ENCODE measurements at places on chromosomes 12 and 14.

DNA sequence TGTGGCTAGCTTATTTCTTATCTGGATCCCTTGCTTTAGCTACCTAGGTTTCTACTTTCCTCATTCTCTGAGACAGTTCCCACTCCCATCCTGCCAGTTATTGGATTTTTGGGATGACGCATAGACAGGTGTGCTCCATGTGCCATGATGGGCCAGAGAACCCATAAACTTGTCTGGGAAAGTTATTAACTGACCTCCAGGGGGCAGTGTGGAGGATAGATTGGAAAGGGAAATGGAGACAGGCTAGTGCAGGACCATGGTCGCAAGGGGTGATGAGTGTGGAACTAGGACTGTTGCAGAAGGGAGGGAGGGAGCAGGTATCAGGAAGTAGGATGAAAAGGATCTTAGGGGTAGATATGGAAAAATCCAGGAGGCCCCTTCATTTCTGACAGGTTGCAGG, 80.3 kb downstream of the ESRRB start:
- no peak for DNase-seq

GRCh38 chr14:100010679-100011078, 54.5 kb upstream of the EVL start:
- DNase-seq, result no peak

DNA sequence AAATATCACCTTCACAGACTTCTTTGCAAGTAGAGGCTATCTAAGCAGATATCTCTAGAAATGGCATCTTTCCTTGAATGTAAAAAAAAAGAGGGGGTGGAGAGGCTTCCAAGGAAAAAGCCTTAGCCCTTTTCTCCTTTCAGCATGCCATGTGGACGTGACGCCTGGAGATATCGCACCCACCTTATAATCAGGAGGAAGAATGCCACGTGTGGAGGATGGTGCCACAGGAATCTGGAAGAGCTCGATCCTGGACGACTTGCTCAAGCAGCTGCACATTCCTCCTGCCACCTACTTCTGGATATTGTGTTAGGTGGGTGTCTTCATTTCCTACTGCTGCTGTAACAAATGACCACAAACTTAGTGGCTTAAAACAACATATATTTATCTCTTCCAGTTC, 203.6 kb downstream of the NUAK1 start:
- DNase-seq, result no peak

DNA sequence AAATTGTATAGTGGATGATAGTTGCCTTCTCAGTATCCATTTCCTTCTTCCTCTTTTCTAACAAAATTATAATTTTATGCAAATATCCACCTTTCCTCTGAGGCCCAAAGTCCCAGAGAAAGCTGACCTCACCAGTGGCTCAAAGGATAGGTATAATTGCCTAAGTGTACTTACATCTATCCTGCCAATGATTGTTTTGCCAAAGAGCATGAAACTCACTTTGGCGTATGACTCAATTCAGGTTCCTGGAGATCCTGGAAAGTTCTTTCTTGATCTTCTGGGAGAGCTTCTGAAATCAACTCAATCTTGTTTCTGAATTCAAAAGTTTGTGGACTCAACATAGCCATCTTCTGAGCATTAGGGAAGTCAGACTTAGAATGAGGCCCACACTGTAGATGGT, 10.5 kb upstream of the RBM25 start:
- DNase-seq, result no peak

- no peak for DNase-seq
These were observed 2.9 kb upstream of the SRGAP1 start for GRCh38 chr12:63841571-63841970.

GRCh38 chr14:24086193-24086955, 7.7 kb upstream of the PCK2 start:
- no peak for DNase-seq

GRCh38 chr12:22360774-22361173, 26.3 kb upstream of the ST8SIA1 start:
- DNase-seq, result no peak

DNA sequence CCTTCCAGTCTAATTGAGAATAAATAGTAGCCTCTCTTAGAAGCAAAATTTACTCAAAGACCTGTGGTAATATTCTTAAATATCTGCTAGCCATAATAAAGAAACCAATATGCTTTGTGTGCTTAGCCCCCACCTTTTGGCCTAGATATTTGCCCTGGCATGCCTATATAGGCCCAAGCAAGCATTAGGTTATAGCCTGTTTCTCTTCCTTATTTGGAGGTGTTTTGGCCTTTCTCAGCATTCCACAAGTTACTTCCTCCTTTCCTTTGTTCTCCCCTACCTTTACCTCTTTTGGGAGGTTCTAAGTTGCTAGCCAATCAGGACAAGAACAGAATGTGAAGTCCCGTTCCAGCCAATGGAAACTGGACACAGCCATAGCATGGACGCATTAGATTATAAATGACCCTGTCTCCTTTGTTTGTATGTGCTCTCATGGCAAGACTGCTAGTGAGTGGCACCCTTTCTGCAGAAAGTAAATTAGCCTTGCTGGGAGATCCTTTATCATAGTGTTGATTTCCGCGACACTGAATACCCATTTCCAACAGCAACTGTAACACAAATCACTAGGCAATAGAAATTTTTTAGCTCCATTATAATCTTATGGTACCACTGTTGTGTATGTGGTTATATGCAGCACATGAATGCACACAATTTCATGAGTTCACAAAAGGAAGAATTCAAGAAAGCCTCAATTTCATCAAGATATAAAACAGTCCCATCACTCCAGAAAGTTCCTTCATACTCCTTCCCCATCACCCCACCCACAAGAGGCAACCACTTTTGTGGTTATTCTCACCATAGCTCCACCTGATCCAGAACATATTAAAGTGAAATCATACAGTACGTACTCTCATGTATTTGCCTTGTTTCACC, 37.6 kb downstream of the CEP83 start:
- DNase-seq, result no peak

DNA sequence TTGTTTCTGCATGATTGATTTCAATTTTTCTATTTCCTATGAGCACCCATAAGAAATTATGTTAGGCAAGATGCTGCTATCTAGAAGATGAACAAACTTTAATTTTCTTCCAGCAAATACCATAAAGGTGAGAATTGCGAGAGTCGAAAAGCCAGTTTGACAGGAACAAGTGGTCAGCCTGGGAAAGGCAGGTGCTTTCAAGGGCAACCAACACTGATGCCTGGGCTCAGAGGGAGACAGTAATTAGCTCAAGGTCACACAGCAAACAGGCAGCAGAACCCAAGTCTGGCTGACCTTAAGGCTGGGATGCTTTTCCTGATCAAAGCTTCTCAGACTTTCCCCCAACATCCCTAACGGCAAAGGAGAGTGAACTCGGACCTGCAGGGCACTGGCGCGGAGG, 6.8 kb upstream of the OTUB2 start:
- no peak for DNase-seq

DNA sequence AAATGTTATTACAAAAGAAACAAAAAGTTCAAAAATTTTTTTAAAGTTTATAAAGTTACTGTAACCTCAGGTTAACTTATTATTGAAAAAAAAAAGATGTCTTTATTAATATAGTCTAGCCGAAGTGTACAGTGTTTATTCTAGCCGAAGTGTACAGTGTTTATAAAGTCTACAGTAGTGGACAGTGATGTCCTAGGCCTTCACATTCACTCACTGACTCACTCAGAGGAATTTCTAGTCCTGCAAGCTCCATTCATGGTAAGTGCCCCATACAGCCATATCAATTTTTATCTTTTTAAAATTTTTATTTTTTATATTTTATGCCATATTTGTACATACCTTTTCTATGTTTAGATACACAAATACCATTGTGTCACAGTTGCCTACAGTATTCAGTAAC, 10.4 kb downstream of the ATG2B start:
- DNase-seq, result no peak
